Astrocyte of the cerebellum (primary cell): ENCODE measurements at places on chromosomes 12 and 14.

DNA sequence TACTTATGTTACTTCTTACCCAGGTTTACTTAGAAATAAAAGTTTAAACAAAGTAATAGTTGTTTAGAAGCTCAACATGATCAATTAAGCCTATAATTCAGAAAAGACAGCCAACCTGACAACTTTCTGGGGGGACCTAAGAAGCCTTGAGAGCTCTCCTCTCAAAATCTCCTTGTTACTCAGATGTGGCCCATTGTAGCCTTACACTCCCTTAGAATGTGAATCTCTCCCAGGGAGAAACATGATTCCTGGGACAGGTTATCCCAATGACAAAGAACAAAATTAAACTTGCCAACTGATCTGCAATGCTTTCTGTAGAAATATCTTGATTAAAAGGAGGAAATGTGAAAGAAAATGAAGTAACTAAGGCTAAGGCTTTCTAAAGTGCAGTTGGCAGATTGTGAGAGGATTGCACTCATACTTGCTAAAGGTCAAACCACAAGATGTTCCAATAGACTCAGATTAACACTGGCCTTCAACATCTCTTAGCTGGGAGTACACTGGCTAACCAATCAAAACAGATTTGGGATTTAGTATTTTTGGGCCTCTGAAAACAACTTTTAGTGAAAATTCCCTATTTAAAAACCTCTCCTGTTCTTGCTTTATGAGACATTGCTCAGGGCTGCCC, 72.3 kb upstream of the TMX1 start:
- no peak for DNase-seq

DNA sequence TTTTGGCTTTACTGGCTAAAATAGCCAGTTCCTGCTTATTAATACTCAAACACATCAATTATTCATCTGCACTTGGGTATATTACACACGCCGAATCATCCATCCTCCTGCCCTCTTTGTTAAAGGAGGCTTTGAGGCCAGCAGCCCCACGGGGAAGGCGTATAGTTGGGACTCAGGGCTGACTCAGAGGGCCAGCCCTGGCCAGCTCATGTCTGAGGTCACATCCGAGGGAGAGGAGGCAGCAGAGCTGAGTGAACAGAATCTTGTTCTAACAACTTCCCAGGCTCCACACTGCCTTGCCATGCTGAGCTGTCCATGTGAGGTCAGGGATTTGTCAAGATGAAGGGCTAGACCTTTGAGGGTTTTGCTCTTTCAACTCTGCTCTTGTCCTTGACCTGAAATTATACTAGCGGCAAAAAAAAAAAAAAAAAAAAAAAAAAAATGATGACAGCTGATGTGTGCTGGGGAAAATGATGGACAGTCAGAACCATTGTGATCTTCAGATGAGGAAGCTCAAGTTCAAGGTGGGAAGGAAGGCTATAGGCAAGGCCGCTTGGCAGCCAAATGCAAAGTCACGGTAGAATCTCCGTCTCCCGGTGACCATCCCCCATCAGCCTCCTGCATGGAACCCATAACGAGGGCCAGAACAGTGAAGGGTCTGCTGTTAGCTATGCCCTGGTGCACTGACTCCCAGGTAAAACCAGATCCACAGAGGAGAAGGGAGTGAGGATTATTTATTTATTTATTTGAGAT, 12.5 kb upstream of the MARK3 start:
- DNase-seq, result peak; percentile 73

GRCh38 chr12:62737188-62737587, 197.8 kb downstream of the PPM1H start:
- DNase-seq, result no peak

DNA sequence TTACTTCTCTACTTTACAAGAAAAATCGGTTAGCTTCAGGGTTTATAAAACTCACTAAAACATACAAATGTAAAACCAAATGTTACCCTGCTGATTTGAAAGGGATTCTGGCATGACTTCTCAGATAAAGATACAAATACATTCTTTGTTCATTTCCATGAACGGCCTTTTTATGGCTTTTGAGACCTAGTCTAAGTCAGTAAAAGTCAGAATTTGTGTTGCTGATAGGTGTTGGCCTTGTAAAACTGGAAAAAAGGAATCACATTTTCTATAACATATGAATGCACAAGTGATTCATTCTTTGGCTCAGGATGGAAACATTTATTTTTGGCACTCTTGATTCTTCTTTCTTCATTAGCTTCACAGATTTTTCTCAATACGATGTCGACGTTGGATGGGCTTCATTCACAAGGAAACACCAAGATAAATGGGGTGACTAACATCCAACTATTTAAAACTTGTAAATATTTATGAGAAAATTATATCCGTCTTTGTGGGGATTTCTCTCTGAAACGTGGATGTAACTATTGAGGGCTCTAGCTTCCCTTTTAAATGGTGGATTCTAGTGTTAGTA, 27.0 kb upstream of the CPM start:
- DNase-seq, result no peak

DNA sequence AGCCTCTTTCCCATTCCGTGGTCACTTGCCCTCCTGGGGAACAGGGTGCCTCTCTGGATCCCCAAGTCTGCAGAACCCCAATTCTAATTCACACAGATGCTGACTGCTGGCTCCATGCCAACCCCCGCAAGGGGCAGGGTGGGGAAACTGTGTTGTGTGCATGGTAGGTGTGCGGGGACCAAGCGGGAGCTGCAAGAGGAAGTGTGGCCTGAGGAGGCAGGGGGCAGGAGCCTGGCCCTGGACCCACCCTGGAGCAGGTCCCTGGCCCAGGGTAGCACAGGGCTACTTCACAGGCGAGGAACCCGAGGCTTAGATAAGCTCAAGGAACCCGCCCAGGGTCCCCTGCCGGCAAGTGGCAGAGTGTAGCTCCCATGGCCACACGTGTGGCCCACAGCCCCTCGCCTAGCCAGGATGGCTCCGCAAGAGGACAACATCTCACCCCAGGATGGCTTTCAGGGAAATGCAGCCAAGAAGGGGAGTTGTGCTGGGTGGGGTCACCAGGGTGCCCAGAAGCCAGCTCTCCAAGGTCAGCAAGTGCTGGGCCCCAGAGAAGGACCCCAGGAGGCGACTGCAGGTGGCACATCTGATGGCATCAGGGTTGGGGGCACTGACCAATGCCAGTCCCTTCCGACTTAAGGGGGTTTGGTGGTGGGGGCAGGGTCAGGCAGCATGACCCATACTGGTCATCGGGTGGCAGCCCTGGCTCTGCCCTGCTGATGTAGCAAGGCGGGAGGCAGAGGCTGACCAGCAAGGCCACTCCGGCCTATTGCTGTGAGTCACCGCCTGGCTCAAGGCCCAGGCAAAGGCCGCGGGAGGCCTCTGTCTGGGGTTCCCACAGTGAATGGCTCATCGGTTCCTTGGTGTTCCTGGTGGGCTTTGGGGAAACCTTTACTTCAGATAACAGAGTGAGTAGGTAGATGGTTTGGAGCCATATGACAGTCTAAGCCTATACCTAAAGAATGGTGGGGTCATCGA, 37.3 kb upstream of the EML1 start:
- peak; percentile 87 for DNase-seq
